ENCODE measurements at places on chromosomes 2 and 18.
A peak's percentile ranks its signal among the peaks of the same experiment; 100 is the strongest.

GRCh38 chr2:188199716-188200128 is 92.0 kb upstream of the GULP1 start:
- DNase-seq, result no peak

- no peak for DNase-seq
These were observed 23.9 kb upstream of the ARHGAP25 start for GRCh38 chr2:68710756-68711155.

DNA sequence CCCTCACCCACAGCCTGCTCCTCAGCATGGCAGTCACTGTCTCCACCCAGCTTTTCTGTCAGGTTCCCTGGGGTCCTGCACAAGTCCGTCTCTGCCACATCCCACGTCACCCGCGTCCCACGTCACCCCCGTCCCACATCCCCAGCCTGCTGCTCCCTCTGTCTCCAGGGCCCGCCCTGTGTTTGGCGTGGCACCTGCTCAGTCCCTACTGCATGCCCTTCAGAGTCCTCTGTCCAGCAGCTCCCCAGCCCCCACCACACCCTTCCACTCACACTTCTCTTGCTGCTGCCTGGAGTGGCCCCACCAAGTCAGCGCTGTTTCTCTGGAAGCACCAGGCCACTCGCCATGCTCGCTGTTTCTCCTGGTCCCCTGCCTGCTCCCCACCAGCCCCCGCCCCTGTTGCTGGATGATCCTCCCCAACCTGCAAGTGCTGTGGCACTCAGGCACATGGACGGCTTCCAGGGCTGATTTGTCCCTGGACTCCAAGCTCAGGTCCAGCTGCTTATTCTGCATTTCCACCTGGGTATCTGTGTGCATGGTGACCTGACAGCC is 18.8 kb downstream of the ATG4B start:
- no peak for DNase-seq

DNA sequence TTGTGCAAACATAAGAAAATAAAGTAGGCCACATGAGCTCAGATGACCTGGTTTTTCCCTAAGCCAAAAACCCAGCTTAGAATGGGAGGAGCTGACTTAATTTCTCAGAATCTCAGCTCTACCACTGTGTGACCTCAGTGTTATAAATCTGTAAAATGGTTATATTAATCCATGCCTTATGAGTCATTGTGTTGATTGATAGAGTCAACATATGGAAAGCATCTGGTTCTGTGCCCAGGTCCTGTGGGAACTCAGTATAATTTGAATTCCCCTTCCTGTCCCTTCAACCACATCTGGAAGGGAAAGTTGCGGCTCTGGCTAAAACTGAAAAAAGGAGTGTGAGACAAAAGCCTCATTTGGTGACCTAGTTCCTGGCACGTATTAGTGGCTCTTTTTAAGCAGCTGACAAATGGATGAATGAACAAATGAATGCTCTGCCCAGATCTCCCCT is 25.7 kb downstream of the TMEM177 start:
- no peak for DNase-seq

DNA sequence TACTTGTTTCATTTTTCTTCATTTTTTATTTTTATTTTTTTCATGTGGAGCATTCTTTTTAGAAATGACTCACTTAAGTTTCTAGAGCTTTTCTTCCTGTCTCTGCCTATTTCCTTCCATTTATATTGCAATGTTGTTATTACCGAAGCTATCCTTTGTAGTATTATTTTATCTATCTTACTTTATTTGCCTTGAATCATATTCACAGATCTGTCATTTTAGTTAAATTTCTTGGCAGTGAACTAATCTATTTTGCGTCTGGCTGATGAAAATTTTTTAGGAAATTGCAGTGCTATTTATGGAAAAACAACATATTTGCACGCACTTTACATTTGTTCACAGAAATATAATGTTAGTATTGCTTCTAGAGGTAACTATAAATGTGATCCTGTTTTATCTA is 956.9 kb upstream of the SLC39A10 start:
- no peak for DNase-seq

- DNase-seq, result no peak
These were observed 43.1 kb upstream of the GBX2 start for GRCh38 chr2:236211296-236211695.

DNA sequence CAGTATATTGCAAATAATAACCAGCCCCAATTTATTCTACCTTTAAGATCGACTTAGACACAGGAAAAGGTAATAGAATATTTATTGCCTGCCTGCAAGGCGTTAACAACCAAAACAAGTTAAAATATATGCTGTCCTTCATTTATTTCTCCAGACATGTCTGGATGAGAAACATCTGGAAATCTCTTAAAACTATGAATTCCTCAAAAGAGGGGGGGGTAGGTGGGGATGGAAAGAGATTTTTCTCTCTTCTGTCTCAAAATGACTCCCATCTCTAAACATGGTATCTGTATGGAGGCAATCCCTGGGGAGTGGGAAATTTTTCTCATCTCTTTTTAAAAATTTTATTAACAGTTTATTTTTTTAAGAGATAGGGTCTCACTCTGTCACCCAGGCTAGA is 113.0 kb downstream of the CDH2 start:
- no peak for DNase-seq

DNA sequence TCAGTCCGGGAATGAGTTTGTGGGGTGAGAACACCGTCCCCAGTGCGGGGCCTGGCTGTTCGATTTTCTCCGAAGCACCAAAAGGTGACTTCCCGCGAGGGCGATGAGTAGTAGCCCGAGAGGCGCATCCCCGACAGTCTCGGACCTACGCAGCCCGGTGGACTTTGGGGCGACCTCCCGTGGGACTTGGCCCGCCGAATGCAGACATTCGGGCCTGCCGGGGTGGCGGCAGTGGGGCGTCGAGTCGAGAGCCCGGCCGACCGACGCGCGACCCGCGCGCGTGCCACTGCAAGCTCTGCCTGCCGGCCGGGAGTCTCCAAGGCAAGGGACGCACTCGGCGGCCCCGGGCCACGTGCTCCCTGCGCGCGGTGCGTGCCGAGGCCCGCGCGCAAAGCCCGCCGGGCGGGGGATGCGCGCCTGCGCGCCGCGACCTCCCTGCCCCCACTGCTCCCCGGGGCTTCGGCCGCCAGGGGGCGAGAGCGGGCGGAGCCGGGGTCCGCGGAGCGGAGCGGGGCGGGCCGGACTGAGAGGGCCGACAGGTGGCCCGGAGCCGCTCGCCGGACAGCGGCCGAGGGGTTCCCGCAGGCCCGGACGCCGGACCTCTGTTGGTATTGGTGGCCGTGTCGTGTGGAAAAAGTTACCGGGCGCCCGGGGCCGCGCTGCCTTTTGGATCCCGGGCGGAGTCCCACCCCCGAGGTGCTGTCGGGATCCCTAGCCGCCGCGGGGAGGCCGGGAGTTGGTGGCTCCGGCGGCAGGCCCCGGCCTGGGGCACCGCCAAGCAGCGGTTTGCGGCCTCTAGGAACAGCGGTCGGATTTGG is 1.9 kb downstream of the PTMA start:
- peak; percentile 74 for DNase-seq

GRCh38 chr2:43090317-43090716 is 136.1 kb downstream of the ZFP36L2 start:
- no peak for DNase-seq

DNA sequence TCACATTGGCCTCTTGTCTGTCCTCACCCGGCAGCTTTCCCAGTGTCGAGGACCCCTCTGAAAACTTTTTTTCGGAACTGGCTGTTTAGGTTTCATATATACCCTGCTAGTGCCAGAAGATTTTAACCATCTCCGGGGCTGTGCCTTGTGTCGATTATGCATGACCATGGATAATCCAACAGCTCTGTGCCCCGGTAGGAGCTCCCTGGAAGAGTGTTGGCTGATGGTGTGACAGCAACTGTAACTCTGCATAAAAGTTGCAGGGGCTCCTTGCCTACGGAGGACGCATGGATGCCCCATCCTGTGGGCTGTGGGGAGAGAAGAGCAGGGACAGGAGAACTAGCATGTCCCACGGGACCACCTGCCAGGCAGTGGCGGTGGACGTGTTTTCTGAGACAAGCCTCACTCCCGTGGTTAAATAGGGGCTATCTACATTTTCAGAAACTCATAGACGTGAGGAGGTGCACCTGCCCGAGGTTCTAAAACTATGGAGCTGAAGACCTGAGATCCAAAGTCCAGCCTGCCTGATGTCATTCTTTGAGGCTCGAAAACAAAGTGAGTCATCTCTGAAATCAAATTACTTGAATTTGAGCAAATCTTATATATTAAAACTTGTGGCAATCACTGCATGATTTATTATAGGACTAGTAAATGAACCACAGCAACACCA is 437.2 kb upstream of the HS6ST1 start:
- no peak for DNase-seq

- DNase-seq, result no peak
These were observed 502.2 kb upstream of the ZEB2 start for GRCh38 chr2:145021962-145022665.

GRCh38 chr2:190446193-190446592 is 38.0 kb downstream of the MFSD6 start:
- DNase-seq, result no peak

GRCh38 chr2:216302981-216303676 is 69.2 kb downstream of the MARCHF4 start:
- DNase-seq, result no peak

- DNase-seq, result no peak
These were observed 41.3 kb upstream of the CCDC68 start for GRCh38 chr18:55000529-55000928.

- no peak for DNase-seq
These were observed 120.1 kb downstream of the IRS1 start for GRCh38 chr2:226679389-226680065.

DNA sequence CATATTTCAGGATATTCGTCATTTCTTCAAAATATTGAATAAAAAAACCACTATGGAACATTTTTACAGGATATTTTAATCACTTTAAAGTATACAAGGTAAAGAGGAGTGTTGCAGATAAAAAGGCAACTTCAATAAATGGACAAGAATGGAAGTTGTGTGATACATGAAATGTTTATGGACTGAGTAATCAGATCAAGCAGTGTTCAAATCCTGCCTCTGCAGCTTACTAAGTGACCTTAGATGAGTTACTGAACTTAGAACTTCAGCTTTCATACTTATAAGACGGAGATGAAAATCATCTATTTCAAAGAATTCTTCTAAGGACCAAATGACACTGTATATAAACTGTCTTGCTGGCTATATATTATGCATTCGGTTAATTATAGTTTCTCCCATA is 87.2 kb downstream of the LNPK start:
- DNase-seq, result no peak

DNA sequence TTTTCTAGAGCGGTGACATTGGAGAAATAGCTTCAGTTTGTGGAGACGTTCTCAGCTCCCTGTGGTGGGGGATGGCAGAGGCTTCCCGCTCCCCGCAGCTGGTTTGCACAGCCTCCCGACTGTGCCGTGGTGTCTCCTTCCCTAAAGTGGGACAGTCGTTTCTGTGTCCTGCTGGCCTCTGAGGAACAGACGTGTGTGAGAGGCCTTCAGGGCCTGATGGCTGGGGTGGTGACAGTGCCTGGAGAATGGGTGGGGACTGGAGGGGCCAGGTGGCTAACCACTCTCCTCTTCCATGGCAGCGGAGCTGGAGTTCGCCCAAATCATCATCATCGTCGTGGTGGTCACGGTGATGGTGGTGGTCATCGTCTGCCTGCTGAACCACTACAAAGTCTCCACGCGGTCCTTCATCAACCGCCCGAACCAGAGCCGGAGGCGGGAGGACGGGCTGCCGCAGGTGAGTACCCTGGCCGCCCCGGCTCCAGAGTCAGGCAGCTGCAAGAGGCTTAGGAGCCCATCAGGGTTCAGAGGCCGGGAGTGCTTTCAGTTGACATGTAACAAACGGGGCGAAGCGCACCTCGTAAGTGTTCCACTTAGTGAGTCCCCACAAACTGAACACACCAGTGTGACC is 105.4 kb downstream of the FAM210A start:
- no peak for DNase-seq

DNA sequence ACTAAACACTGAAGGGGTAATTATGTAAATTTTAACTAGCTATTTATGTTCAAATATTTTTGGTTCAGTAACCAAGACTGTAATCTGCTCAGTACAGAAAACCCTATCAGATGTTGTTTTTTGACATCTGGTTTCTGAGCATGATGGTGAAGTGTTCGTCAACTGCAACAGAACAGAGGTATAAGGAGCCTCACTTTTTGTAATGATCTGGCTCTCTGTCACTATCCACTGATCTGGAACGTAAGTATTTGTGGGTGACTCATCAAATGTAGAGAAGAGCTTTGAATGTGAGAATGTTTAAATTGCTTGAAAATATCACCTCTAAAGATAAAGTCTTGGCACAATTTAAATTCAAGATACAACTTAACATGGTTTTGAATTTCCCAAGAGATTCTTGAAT is 213.6 kb upstream of the FAM98A start:
- DNase-seq, result no peak

- no peak for DNase-seq
These were observed 89.3 kb downstream of the PDE11A start for GRCh38 chr2:177983183-177983788.

- no peak for DNase-seq
These were observed 150.2 kb downstream of the CCDC85A start for GRCh38 chr2:56333812-56334485.

- no peak for DNase-seq
These were observed 24.1 kb downstream of the PLCD4 start for GRCh38 chr2:218631837-218632236.

DNA sequence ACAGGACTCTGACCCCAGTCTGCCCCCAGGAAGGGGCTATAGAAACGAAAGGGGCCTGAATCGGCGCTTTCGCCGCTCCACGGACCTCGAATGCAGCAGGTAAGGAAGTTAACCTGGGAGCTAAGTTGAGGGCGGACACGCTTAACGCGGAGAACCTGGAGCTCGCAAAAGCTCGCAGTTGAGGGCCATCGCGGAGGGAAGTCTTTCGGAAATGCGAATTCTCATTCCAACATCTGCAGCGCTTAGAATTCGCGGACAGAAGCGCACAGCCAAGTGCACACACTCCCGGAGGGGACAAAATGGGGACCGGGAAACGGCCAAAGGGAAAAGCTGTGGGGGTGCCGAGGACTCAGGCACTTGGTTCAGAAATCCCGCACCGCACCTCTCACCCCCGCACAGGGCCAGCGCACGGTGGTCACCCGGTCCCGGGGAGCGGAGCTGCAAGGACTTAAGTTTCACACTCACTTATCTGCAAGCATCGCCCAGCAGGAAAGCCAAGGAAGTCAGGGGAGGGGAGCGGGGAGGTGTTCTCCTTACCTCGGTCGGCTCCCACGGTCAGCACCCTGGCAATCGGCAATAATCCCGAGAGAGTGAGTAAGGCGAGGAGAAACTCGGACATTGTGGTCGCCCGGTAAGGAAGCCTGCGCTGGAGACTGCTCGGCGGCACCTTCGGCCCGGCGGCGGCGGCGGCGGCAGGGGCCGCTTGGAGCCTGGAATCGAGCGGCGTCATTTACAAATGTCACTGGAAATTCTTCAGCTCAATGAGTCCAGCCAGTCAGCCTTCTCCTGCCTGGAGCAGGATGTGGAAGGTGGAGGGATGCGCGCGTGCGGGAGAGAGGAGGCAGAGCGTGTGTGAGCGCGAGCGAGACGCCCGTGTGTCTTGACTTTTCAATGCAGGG is 456 bp downstream of the LRP1B start:
- DNase-seq, result no peak

DNA sequence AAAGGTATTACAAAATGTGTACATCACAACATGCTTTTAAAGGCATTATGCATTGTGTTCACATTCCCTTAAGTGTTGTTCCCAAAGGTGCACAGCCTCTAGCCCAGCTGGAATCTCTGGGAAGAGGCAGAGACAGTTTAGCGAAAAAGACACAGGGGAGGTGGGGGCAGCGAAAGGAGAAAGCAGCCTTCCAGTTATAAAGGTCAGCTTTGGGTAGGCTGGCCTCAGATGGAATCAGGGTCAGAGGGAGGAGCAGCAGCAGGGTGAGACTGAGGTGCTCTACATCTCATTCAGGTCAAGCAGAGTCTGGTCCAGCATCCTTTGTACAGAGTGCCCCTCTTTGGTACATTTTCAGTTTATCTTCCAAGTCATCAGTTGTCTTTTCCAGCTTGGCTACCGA is 68.6 kb downstream of the ASXL2 start:
- no peak for DNase-seq
